GM06990 (cell line): ENCODE measurements at places on chromosomes 2 and 18.

- no peak for DNase-seq
These were observed 519.4 kb downstream of the TDRD15 start for GRCh38 chr2:21643180-21643579.

- no peak for DNase-seq
These were observed 83.6 kb downstream of the MRPS9 start for GRCh38 chr2:105121434-105121833.

DNA sequence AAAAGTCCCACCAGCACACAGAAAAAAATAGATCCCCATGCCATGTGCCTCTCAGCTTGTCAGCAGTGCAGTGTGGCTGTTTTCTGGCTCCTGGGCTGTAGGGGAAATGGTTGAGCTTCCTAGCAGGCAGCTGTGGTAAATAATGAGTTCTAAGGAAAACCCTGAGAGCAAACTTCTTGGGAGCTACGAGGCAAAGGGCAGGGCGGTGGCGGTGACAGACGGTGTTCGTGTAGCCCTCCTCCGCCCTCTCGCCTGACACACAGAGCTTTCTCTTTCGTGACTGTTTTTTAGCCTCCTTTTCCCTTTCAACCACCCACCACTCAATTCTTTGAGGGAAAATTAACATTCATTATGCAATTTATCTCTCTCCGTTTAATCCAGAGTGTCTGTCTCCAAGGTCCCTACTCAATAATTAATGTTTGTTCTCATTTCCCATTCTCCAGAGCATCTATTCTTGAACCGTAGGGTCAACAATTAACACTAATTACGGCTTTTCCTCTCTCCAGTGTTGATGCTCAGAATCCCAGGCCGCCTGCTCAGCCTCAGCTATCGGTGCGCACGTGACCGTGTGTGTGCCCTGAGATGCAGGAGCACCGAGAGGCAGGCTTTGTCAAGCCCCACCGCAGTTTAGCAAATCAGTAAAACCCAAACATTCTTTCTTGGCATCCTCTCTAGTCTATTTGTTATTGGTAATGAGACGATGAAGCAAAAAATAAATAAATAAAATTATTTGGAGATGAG, 50.1 kb downstream of the KIAA2012 start:
- no peak for DNase-seq

DNA sequence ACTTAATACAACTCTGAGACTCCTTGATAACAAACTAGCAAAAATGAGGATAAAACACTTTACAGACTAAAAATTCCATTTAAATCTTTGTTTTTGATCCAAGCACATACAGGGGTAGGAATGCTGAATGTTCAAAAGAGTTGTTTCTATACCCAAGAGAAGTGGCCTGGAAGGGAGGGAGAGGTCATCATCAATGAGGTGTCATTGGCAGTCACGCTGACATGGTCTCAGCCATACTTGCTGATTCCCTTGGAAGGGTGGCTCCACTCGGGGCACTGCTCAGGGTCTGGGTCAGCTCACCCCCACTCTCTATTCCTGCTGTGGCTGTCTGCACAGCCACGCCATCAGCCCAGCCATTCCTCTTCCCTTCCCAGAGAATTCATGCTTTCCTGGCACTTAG, 105.2 kb upstream of the PELI1 start:
- DNase-seq = no peak

DNA sequence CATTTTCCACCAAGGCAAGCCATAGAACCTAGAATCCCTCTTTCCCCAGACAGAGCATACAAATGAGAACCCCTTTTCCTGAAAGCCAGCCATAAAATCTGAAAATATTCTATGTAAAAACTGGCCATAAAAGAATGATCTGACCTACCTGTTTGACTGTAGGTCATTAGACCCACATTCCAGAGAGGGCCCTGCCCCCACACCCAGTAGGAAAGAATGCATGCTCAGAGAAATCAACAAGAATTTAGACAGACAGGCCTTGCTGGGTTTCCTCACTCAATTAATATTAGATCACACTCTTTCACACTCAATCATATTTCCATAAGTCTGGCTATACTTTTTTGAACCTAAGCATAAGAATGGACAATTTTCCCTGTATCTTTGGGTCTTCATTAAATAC, 929.5 kb downstream of the ERBB4 start:
- DNase-seq = no peak

DNA sequence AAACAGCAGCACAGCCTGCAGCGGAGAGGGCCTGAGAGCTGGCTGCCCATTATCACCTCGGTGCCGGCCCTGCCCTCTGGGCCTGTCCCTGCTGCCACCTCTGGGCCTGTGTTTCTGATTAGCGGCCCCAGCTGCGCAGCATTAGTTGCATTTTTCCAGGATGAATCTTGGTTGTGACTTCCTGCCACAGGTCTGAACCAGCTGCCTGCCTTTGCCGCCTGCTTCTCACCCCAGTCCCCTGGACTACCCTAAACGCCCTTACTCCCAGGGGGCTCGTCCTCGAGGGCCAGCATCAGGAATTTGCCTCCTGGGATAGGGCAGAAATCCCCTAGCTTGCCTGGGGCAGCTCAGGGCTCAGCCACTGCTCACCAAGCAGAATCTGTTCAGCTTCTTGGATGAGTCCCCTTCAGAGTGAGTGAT, 342.8 kb downstream of the DYSF start:
- no peak for DNase-seq
